SW 1271 (cell line): ENCODE measurements at places on chromosomes 5 and 9.

GRCh38 chr9:20930836-20931235, 100.6 kb downstream of the HACD4 start:
- no peak for DNase-seq

GRCh38 chr9:28073270-28073669, 500.0 kb upstream of the C9orf72 start:
- no peak for DNase-seq

DNA sequence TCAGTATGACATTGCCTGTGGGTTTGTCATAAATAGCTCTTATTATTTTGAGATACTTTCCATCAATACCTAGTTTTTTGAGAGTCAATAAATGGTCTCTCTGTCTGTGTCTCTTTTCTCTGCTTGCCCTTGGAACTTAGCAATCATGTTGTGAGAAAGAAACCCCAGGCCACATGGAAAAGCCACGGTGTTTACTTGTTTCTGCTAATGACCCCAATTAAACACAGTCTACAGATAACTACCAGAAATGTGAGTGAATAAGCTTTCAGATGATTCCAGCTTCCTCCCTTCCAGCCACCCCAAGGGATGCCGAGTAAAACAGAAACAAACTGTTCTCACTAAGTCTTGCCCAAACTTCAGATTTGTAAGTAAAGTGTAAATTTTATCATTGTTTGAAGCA, 584.9 kb downstream of the MAT2B start:
- DNase-seq: no peak

GRCh38 chr5:127351418-127351817, 60.8 kb downstream of the MEGF10 start:
- peak; percentile 13 for DNase-seq

DNA sequence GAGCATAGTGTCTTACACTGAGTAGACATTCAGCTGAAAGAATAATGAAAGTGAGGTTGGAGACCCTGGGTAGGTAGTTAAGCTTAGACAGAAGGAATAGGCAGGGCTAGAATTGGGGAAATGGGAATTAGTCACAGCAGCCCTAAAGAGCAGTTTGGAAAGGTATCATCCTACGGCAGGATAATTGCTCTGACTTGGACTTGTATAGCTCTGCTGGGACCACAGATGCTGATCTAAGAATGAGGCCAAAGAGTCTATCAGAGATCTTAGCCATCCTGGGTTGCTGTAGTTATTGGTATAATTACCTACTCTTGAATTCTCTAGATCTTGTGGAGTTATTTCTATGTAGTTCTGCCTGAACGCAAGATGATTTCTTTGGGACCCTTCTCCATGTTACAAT, 288.0 kb downstream of the ASTN2 start:
- no peak for DNase-seq

DNA sequence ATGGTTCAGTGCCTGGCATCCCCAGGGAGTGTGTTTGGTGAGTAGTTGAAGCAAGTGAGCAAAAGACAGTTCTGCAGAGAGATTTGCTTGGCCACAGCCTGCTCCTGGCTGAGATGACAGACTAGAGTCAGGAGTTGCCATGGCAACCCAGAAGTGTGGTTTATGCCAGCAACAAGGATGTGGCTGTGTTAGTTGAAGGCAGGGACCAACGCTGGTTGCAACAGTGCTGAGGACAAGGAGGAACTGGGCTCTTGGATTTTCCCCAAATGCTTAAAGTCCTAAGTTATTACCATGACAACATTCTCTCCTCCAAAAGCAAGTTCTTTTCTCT, 2.7 kb downstream of the NXNL2 start:
- DNase-seq: peak; percentile 55

DNA sequence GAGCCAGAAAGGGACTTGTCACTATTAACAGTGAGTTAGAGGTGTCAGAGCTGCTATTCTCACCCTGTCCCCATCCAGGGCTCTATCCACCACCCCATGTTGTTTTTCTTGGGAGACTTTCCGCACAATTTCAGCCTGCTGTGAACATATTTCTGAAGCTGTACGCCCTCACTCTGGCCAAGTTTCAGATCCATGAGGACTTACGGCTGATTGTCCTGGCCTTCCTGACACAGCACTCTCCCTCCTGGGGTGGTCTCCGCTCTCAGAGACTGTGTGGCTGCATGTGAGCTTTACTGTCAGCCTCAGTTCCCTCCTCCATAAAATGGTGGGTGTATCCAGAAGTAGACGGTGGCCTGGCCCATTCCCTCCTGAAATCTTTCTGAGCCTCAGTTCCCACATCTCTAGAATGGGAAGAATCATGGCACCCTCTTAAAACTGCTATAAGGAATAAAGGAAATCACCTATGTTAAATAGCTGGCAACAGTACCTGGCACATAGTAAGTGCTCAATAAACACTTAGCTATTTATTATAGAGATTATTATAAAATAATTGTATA, 804 bp upstream of the IL17B start:
- DNase-seq: no peak

DNA sequence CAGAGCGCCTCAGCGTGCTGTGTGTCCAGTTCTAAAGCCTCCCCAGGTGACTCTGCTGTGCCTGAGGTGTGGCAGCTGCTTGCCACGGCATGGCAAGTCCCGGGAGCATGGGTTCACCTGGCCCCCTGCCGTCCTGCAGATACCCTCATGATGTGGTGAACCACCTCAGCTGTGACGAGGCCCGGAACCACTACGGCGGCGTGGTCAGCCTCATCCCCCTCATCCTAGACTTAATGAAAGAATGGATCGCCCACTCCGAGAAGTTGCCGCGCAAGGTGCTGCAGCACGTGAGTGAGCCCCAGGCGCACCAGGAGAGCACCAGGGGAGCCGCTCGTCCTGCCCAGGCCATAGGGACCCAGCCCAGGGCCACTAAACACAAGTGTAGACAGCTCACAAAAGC, 9.5 kb downstream of the SPACA9 start:
- DNase-seq: no peak

DNA sequence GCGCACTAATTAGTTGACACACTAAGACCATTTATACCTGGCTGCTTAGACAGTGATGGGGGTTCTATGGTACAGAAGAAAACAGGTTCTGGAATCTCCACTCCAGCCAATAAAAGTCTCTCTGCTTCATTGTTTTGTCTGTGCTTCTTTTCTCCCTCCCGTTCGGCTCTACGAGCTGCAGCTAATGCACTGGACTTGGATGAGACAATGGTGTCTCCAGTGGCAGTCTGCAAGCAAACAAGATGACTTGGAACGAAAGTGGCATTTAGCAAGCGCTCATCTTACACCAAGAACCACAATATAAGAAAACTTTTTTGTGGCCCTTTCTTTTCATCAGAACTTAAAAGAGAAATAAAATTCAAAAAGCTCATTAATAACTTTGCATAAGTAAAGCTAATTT, 30.2 kb downstream of the GFM2 start:
- no peak for DNase-seq

DNA sequence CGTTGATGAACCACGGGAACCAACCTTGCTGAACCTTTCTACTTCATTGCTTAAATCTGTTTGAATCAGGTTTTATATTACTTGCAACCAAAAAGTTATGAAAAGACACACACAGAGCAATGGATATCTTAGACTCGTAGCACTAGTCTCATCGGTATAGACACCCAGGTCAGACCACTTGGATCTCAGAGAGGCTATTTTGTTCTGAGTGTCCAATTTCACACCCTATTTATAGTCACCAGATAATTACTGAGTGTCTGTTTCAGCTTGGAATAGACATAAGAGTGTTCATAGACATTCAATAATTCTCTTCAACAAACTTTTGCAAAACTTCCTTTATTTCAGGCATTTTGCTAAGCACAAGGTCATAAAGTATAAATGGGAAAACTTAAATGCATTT, 145.4 kb upstream of the EGFLAM start:
- no peak for DNase-seq

DNA sequence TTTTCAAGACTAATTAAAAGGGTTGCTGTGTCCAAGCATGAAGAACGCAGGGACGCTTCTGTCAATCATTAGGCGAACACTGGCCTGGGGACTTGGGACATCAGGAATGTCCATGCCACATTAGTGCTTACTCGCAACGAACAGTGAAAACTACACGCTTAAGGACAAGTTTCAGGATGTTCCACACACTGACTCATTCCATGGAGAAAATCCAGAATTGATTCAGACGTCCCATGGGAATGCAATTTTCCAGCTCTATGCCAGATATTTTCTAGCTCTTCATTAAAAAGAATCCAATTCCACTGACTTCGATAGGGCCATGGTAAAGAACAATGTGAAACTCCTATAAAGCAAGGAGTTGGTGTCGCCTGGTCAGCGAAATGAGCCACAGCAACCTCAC, 98.2 kb downstream of the CAMSAP1 start:
- no peak for DNase-seq

DNA sequence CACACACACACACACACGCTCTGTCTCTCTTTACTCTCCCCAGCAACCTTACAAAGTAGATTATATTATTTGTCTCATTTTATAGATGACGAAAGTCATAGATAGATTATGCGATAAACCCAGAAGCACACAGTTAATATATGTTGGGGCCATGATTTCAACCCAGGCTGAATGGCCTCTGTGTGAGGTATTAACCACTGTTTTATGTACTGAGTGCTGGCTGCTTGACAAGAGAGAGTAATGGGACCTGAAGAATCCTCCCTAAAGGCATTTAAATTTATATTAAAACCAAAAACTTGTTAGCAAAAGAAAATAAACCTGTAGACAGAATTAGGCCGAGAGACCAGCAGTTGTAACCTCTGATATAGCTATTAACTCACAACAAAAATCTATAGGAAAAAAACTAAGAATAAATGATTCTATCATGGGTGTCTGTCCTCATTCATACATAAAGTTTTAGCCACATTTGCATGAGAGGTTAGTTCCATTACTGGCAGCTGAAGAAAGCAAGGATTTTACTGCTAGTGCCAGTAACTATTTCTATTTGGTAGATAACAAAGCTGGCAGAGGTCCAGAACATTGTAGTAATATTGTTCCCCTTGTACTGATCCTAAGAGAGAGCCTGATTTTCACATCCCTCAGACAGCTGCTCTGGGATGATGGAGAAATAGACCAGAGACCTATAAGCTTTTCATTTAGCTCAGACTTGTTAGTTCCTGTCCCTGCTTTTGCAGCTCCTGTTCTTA, 250.9 kb downstream of the ADGRV1 start:
- DNase-seq: no peak

GRCh38 chr5:100535060-100536005, at the start of gene FAM174A:
TSS of gene FAM174A (plus strand) at chr5:100535374. CDS start at chr5:100535531, 157 bp downstream.
- DNase-seq: peak; percentile 85

DNA sequence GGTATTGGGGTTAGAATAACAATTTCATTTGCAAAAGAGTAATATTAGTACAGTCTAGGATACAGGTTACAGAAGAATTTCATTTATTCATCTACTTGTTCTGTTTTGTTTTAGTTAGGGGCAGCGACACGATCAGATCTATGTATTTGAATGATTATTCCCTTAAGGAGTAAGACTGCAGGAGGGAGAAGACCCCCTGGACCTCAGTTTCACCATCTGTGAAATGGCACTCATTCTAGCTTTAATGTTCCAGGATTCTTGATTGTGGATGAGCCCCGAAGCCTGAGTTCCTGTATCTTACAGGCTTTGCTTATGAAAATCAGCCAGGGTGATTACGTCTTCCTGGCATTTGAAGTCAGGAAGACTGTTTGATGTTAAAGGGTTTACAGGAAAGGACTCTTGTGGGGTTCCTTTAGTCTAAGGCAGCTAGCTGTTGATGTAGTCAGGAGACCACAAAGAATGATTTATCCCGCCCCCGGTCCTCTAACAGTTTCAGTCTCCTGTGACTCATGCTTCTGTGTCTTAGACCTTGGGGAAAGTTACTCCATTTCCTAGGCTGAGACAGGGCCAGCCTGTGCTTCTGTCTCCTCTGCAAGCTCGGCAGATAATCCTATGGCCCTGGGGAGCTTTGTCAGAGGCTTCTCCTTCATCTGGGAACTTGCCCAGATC, 11.5 kb downstream of the SMIM3 start:
- DNase-seq: peak; percentile 85

DNA sequence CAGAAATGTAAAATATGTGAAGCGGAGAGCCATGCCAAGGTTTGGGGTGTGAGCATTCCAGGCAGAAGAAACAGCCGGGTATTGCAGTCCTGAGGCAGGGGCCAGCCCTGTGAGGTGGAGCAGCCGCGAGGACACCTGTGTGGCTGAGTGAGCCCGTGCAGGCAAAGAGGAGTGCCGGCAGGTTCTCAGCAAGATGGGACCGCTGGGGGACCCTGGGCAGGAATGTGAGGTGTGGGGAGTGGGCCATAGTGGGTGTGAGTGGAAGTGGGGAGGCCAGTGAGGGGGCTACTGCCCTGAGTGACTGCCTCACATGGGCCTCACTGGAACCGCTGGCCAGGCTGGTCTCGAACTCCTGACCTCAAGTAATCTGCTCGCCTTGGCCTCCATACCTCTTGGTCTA, 8.1 kb upstream of the PRR7 start:
- no peak for DNase-seq

DNA sequence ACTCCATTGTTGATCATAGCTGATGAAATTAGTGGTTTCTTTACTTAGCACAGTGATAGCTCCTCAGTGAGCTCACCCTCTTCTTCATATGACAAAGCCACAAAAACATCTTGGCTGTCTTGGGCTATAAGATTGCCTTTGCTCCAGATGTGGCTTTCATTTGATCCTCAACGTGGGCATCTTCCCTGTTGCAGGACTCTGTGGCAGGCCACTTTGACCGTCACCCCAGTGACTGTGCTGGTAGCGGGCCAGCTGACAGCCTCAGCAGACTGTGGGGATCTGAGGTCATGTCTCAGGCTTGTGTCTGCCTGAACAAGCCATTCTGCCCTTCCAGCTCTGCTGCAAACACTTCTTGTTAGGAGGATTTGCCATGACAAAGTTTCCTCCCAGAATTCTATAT, 422.2 kb downstream of the NR2F1-AS1 start:
- DNase-seq: no peak

DNA sequence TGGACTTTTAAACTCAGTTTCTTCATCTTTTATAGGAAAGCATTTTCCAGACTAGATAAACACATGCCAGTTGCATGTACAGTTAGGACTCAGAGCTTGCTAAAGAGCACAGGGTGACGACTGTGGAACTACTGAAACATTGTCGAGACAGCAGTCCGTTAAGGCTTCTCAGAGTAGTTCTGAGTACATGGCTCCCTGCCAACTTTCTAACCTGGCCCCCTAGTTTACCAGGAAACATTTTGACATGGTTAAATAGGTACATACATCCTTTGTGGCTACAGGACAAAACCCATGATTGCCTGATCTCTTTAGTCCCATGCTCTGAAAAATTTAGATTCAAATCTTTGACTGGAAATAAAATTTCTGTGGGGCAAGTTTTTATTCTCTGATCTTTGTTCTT, 129.7 kb downstream of the SLF1 start:
- no peak for DNase-seq

GRCh38 chr5:5508391-5508790, 85.9 kb downstream of the ICE1 start:
- no peak for DNase-seq

DNA sequence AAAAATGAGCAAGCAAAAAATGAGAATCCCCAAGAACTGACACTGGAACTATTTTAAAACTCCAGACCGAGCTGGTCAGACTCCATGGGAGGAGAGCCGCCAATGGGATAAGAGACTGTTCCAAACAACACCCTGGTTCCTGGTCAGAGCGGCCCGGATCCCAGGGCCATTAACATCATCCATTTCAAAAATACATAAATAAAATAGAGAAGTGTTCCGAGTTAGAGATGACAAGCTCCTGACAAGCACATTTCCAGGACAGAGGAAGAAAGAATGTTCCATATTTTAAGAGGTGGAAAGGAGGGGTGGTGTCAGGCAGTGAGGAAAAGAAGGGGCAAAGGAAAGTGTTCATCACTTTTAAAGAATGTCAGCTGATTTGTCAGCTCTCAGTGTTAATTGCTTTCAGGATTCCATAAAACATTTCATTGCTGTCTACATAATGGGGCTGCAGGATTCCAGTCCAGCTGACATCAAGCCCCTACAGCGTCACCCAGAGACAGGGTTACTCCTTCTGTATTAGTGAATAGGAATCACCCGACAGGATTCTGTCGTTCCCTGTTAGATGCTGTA, 202.5 kb upstream of the TRIM32 start:
- DNase-seq: no peak
